Immature natural killer cell (primary cell): ENCODE measurements at places on chromosomes 3 and 15.

DNA sequence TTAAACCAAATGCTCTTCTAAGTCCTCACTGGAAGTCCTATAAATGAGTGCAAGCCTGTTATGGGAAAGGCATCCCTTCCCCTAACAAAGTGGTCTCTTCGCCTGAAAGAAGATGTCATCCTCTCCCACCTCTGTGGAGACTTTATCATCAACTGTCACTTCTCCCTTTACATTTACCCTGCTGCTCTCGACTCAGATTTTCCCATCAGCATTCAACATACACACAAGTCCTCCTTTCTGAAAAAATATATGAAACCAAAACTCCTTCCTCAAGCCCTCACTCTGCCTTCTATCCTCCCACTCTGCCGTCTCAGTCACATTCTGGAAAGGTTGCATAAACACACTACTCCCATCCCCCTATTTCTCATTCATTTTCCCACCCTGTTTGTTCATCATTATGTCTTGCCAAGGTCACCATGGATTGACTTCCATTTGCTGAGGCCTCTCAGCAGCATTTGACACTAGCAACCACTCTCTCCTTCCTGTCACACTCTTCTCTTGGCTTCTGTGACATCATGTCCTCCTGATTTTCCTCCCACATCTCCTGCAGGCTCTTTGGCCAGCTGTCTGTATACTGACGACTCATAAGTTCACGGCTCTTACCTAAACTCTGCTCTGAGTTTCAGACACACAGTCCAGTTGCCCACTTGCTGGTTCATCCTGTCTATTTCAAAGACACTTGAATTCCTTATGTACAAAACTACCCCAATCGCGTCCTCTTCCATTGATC is 70.3 kb upstream of the SMAD3 start:
- no peak for DNase-seq

DNA sequence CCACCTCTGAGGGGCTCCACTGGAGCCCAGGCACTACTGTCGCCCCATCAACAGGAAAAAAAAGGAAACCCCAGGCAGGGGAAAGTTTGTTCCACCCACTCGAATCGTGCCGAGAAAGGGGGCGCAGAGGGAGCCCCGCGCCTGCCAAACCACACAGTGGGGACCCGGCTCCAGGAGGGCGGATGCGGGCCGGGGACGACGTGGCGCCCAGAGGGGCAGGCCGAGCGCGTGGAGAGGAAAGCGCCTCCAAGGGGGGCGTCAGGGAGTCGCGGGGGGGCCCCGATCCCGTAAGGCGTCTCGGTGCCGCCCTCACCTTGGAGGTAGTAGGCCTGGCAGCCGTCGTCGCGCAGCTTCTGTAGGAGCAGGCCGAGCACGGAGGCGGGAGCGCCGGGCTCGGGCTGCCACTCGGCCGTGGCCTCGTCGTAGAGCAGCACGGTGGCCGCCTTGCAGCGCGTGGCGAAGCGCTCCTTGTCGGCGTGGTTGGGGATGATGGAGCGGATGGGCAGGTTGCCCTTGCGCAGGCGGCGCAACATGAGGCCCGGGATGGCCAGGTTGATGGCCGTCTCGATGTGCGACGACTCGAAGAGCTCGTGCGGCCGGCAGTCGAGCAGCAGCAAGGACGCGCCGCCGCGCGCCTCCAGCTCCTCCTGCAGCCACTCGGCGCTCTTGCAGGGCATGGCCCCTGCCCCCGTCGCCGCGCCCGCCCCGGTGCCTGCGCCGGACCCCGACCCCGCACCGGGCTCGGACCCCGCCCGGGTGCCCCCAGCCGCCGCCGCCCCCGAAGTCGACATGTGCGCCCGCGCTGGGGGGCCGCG is 627 bp downstream of the DUSP7 start:
- peak; percentile 49 for DNase-seq

DNA sequence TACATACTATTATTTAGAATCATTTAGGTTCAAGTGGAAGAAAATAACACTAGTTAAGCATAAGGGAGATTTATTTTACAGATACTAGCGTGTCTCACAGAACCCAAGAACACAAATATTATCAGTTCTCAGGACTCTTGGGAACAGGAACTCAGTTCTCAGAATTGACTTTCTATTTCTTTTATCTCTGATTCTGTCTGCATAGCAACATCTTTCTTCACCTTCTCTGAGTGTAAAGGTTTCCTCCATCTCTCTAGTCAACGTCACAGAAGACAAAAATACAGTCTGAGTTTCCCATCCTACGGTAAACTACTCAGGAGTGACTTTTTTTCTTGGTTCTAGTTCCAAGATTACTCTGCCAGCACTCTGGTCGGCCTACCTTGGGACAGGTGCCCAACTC is 220.0 kb downstream of the SV2B start:
- no peak for DNase-seq

GRCh38 chr3:27533718-27534573 is 49.8 kb upstream of the SLC4A7 start:
- DNase-seq, result peak; percentile 24

DNA sequence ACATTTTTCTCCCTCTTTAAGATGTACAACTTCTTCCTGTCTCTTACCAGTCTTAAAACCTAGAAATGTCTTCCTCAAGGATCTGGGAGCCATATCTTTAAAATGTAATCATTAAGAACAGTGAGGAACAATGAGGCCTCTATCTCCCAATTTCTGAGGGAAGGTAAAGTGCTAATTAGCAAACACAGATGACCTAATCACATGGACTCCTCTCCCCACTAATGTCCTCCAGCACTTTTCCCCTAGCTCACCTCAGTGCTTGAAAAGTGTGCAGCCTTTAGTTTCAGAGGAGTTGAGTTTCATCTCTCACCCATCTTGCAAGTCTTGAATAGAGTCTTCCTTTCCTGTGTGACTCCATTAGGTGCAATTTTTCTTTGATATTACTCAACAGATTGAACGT is 771.0 kb downstream of the PDCD6IP start:
- no peak for DNase-seq

DNA sequence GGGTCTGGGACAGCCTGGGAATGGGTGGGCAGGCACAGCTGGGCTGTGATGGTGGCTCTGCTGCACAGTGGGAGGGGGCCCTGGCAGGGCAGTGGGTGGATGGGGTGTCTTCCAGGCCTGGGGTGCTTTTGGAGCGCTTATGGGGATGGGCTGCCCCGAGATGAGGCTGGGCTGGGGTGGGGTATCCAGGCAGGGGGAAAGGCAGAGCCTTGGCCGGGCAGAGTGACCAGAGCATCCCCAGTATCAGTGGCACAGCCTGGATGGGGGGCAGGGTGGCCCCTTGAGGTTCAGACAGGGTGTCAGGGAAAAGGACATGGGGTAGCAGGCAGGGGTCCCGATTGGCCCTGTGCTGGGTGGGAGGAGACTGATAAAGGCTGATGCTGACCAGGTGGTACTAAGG is 26.6 kb downstream of the HDAC11 start:
- DNase-seq, result no peak

- no peak for DNase-seq
Measured at GRCh38 chr3:115689928-115690327, 66.6 kb downstream of the GAP43 start.

- no peak for DNase-seq
Measured at GRCh38 chr3:74921676-74922075, 307.2 kb upstream of the CNTN3 start.

DNA sequence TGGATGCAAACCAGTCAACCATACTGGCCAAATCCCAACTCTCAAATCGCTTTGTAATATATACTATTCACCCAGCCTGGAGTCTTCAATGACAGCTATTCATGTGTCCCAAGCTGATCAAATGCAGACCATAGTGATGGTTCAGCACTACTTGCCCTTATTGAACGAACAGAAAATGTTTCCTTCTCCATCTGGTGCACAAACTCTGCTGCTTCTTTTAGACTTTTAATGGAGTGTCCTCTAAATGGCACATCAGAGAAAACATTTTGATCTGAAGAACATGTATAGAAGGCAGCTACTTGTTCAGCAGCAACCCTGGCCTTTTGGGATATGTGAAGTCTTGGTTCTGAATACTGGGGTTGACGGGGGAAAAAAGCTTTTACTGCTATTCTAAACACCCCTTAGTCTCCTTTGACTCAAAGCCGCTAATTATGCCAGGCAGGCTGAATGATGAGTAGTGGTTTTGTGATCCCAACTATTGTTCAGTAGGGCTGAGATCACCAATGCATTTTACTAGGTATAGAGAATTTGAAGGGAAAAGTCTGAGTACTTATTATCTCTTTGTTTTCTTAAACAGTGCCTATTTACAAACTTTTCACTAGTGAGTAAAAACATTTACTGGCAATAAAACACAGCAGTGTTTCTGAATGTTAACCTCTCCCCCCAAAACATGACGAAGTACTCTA is 781.2 kb downstream of the ROBO1 start:
- no peak for DNase-seq

GRCh38 chr3:191555037-191555436 is 94.1 kb downstream of the PYDC2 start:
- DNase-seq, result no peak

DNA sequence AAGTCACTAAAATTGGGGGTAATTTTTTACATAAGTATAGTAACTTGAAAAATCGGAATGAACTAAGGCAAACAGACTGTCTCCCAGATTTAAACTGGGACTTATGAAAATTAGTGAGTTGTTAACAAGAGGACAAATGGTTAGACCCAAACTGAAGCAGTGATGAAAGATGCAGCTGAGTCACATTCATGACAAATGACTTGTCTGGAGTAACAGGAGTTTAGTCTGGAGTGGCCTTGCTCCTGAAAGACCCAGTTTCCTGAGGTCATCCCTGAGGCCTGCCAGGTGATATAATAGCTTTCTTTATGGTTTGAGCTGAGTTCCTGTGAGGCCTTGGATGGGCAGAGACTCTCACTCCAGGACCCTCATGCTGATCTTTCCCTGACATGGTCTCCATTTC is 9.6 kb upstream of the CTDSPL start:
- DNase-seq, result no peak

- DNase-seq, result no peak
Measured at GRCh38 chr15:58731756-58732535, 17.6 kb downstream of the ADAM10 start.
